ENCODE measurements at places on chromosomes 2 and 18.

- H3K27me3 ChIP-seq, result peaks cover 2% of the 10 kb centered on the region
- H3K36me3 ChIP-seq, result peaks cover 15% of the 10 kb centered on the region
- H3K27ac ChIP-seq, result peak overlapping the region; percentile 45
- no peaks in the 10 kb centered on the region for H3K4me1 ChIP-seq
These were observed 184.6 kb downstream of the CYP26B1 start for GRCh38 chr2:71962911-71963694.

DNA sequence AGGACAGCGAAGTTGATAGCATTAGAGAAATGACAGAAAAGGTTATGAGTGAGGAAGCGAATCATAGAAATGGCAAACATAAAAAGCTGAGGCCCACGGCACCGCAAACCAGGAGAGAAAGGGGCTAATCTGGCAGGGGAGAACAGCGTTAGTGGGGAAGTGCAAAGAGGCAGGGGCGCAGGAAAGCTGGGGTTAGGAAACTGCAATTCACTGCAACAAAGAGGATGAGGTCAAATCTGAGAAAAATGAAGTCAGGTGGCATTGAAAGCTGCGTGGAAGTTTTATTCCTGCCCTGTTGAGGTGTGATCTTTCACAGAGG is 653 bp upstream of the ABI2 start:
- H3K4me3 ChIP-seq, result peak overlapping the region; percentile 83
- H3K36me3 ChIP-seq, result no peaks in the 10 kb centered on the region
- no peaks in the 10 kb centered on the region for H3K27me3 ChIP-seq
- DNase-seq, result no peak
- peaks cover 43% of the 10 kb centered on the region for H3K4me1 ChIP-seq

- H3K36me3 ChIP-seq, result peaks cover 1% of the 10 kb centered on the region
- no peak overlapping the region for H3K4me3 ChIP-seq
- H3K4me1 ChIP-seq, result no peaks in the 10 kb centered on the region
- DNase-seq, result no peak
These were observed 119.0 kb upstream of the CYRIA start for GRCh38 chr2:16784652-16785051.

DNA sequence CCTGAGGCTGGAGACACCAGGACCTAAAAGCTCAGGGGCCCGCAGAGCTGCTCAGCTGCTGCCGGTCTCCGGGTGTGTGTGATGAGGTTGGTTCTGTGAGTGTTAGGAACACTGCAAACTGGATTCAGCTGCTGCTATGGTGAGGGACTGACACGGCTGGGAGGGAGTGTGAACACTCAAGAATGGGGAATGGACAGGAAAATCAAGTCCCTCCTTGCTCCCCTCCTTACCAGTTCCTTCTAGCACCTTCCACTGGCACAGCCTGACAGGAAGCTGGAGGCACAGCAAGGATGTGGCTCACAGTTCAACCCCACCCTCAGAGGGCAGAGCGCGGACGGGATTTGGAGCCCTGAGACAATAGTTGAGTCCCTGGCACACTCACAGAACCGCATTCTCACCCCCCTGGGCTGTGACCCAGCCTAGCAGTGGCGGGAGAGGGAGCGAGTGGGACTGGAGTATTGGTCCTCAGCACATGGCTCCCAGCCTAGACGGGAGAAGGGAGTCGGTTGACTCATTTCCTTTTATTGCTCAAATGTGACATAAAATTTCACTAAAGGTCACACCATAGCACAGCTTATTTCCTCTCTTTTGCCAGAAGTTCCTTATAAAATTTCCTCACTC is 42.5 kb downstream of the LRRC30 start:
- no peak for DNase-seq
- peaks cover 10% of the 10 kb centered on the region for H3K27me3 ChIP-seq
- H3K4me3 ChIP-seq, result no peak overlapping the region
- H3K27ac ChIP-seq, result no peak overlapping the region

GRCh38 chr2:118430510-118431164 is 342.4 kb downstream of the INSIG2 start:
- no peaks in the 10 kb centered on the region for H3K36me3 ChIP-seq
- H3K27ac ChIP-seq, result no peak overlapping the region
- DNase-seq, result no peak
- H3K4me3 ChIP-seq, result no peak overlapping the region

DNA sequence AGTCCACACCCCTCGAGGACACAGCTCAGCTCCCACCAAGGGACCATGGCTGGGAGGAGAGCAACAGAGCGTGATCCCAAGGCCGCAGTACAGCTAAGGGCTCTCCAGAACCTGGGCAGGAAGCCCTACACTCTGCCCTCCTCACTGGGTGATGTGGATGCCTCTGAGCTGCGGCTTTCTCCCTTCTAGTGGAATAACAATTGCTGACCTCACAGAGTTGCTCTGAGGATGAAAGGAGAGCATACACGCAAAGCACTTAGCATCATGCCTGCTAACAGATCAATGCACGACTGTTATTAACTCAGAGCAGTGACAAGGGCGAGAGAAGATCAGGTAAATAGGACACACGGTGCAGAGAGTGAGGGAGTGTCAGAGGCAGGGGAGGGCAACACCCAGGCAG is 74.2 kb downstream of the ZFP36L2 start:
- H3K4me1 ChIP-seq, result peaks cover 22% of the 10 kb centered on the region
- no peak for DNase-seq
- no peak overlapping the region for H3K4me3 ChIP-seq
- no peak overlapping the region for H3K27ac ChIP-seq

Data from mesothelial cell of epicardium (in vitro differentiated cells).